Cardiac septum (tissue), 1 donor: ENCODE measurements at places on chromosomes 5 and 9. TPM values are rescaled to one million over a fixed set of nuclear protein-coding genes. Genes with fewer than 3 reads are reported as not detected.

Gene EIF4E1B
- total RNA-seq: not detected

DNA sequence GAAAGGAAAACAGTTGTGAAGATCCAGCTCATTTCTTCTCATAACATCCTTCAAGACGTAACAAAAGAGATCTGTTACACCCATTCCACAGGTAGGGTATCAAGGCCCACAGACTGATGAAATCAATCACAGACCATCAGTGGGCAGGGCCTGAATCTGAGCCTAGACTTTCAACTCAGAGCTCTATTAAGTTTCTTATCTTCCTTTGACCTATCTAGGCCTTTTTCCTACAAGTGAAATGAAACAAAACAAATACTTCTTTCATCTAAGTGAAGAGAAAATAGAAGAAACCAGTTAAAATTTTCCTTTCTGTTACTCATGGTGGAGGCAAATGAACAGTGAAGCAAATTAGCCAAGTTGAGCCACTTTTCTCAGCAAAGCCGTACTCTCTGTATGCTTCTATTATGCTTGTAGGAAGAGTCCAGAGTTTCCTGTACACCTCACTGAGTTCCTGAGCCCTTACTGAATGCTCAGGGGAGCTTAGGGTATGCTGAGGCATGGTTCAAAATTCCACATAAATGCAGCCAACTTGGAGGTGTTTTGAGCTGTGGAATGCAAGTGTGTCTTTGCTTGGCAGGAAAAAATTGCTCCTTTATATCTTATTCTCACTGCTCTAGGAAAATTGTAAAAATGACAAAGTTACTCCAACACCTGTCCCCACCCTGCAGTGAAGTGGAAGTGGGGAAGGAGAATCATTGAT is 91.9 kb downstream of the FEM1C start:
- DNase-seq: no peak

GRCh38 chr9:25857147-25857546 is 178.9 kb upstream of the TUSC1 start:
- no peak for DNase-seq

- no peak for DNase-seq
Measured at GRCh38 chr5:135272311-135272805, 126.7 kb downstream of the MACROH2A1 start.

- DNase-seq: no peak
Measured at GRCh38 chr9:784202-784601, 57.3 kb upstream of the DMRT1 start.

- no peak for DNase-seq
Measured at GRCh38 chr9:7861086-7861485, 61.5 kb upstream of the DMAC1 start.

- DNase-seq: peak; percentile 68
Measured at GRCh38 chr5:178398901-178399700, 166.5 kb upstream of the PHYKPL start.

GRCh38 chr9:80664327-80665210 is 1024.8 kb downstream of the TLE1 start:
- no peak for DNase-seq

DNA sequence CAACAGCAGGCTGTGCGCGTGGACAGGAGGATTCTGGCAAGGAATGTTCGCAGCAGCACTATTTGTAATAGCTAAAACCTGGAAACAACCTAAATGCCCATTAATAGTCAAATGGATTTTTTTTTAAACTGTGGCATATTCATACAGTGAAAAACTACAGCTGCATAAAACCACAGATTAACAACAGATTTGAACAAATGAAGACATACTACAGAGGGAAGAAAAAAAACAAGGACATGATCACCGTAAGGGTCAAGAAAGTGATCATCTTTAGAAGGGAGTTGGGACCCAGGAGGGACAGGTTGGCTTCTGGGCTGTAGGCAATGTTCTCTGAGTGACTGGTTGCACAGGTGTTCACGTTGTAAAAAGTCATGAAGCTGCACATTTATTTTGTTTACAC is 1.2 kb upstream of the TMOD1 start:
- no peak for DNase-seq

GRCh38 chr5:170756691-170757090 is 26.8 kb upstream of the GABRP start:
- no peak for DNase-seq

DNA sequence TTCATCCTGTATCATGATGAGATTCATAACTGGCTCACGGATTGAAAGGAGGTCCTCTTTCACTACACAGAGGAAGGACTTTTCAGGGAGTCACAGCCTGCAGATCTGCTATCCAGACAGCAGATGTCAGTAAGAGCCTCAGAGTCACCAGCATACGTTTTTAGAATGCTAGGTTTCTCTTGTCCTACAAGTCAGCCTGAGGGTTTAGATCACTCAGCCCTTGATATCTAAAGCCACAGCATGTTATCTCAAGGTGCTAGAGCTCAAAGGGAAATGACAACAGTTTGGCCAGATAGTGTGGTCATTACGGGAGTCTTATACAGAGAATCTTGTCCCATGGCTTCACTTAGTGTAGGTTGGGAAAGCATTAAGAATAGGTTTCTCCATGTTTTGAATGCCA is 30.9 kb upstream of the SLC46A2 start:
- DNase-seq: no peak

DNA sequence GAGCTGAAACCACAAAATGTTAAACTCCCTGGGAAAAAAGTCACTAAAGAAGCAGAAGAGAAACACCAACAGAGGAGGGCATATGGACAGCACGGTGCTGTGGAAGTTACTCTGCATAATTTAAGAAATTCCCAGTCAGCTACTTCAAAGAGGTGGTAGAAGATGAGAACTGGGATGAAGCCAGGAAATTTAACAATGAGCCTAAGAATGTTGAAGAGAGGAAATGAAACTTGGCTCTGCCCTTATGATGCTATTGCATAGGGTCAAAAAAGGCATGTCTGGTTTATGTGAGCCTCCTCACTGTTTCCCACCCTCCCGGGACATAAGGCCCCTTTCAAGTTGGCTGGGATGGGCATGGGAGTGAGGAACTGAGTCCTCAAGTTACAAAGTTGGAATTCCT is 25.4 kb upstream of the SNX18 start:
- DNase-seq: no peak

- DNase-seq: no peak
Measured at GRCh38 chr5:72273547-72273946, 46.5 kb downstream of the MRPS27 start.

GRCh38 chr5:10985721-10986110 is 224.7 kb upstream of the DAP start:
- DNase-seq: no peak

DNA sequence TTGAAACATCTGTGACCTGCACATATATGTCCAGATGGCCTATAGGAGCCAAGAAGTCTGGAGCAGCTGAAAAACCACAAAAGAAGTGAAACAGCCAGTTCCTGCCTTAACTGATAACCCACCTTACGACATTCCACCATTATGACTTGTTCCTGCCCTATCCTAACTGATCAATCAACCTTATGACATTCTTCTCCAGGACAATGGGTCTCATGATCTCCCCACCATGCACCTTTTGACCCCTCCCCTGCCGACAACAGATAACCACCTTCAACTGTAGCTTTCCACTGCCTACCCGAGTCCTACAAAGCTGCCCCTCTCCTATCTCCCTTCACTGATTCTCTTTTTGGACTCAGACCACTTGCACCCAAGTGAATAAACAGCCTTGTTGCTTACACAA is 233.8 kb downstream of the CCDC171 start:
- no peak for DNase-seq
